ENCODE measurements at places on chromosomes 2 and 18.

- DNase-seq = no peak
These were observed 37.0 kb downstream of the CD8B2 start for GRCh38 chr2:106523976-106524665.

GRCh38 chr2:164302786-164303185 lies 318.5 kb downstream of the GRB14 start:
- DNase-seq = no peak

DNA sequence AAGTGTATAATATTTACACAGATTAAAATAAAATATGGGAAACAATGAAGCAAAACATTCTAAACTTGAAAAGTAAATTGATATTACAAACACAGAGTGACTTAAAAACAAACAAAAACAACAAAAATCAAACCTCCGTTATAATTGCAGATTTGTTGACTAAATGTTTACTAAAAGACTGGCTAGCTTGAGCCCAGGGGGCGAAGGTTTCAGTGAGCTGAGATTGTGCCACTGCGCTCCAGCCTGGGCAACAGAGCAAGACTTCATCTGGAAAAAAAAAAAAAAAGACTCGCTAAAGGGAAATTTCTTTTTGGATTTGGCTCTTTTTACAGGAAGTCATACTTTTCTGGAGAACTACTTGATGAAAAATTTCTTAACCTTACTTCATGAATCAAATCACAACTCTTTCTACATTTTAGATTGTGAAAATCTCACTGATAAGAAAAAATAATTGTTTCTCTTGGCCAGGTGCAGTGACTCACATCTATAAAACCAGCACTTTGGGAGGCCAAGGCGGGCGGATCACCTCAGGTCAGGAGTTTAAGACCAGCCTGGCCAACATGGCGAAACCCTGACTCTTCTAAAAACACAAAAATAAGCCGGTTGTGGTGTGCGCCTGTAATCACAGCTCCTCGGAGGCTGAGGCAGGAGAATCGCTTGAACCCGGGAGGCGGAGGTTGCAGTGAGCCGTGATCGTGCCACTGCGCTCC lies 9.7 kb downstream of the TFPI start:
- DNase-seq = no peak

DNA sequence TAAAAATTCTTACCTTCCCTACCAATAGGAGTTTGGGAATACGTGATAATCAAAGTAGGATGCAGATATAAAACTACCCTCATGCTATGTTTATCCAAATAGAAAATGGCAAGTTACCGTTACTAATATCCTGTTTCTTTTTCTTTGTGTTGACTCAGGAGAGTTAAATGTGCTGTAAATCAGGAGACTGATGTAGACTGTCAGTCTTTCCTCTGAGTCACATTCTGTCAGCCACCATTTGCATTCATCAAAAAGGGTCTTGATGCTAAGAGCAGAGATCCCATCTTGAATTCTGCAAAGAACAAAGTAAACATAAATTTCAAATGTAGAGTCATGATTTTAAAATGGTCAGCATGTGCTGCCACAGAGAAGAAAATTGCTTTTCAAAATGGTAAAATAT lies 712.8 kb downstream of the SOCS6 start:
- DNase-seq = no peak

- peak; percentile 1 for DNase-seq
These were observed 927.0 kb upstream of the CRIM1 start for GRCh38 chr2:35428548-35428947.

DNA sequence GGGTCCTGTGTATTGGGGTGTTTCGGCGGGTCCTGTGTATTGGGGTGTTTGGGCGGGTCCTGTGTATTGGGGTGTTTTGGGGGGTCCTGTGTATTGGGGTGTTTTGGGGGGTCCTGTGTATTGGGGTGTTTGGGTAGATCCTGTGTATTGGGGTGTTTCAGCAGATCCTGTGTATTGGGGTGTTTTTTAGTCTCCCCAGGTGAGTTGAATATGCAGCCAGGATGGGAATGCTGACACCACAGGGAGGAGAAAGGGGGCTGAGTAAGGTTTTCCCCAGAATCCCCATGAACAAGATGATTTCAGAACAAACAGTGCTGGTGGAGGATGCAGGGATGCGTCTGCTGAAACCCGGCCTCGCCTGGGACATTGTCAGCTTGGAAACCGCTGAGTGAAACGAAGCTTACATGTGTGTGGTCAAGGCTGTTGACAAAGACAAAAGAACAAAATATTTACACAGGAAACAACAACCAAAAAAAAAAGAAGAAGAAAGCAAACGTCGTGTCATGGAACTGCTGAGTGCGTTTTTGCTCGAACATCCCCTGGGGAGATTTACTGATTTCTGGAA lies 88.5 kb upstream of the ODC1 start:
- DNase-seq = peak; percentile 24
